ENCODE measurements at places on chromosomes 3 and 15. TPM values are rescaled to one million over a fixed set of nuclear protein-coding genes. Genes with fewer than 3 reads are reported as not detected.

Gene SLC51A
- not detected for total RNA-seq

Gene ZNF774
- 1.6 TPM for total RNA-seq

DNA sequence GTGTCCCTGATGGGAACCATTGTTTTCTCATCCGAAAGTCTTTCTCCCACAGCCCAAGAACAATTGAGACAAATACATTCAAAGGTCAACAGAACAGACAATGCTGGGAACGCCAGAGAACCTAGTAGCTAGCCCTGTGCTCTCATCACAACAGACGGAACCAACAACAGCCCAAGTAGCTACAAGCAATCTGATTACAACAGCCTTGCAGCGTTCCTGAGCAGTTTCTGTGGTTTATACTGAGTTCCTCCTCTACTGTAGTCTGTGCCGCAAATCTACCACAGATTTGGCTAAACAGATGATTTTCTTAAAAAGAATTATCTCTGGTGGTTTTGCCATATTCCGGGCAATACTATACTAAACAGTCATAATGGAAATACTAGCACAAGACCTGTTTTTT, 435.6 kb downstream of the MECOM start:
- no peak overlapping the region for H3K27ac ChIP-seq
- peaks cover 2% of the 10 kb centered on the region for H3K4me1 ChIP-seq
- no peaks in the 10 kb centered on the region for H3K36me3 ChIP-seq
- DNase-seq, result no peak
- no peak overlapping the region for H3K4me3 ChIP-seq

Gene SH2D7
- not detected for total RNA-seq
